ENCODE measurements at places on chromosomes 2 and 18.

DNA sequence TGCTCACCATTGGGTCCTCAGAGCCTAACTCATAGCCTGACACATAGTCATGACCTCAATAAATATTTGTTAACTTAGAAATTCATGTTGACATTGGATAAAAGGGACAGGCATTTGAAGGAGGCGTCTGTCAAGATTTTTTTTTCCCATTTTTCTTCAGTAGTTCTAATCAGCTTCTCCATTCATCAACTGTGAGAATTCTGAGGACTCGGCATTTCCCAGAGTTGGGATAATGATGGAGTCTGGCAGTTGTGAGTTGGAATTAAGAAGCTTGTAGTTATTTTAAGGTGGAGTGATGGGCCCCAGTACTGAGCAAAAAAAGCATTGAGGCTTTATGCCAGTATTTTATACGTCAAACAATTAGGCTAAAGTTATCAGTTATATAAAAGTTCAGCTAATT is 4.6 kb downstream of the SPATS2L start:
- no peak for DNase-seq

DNA sequence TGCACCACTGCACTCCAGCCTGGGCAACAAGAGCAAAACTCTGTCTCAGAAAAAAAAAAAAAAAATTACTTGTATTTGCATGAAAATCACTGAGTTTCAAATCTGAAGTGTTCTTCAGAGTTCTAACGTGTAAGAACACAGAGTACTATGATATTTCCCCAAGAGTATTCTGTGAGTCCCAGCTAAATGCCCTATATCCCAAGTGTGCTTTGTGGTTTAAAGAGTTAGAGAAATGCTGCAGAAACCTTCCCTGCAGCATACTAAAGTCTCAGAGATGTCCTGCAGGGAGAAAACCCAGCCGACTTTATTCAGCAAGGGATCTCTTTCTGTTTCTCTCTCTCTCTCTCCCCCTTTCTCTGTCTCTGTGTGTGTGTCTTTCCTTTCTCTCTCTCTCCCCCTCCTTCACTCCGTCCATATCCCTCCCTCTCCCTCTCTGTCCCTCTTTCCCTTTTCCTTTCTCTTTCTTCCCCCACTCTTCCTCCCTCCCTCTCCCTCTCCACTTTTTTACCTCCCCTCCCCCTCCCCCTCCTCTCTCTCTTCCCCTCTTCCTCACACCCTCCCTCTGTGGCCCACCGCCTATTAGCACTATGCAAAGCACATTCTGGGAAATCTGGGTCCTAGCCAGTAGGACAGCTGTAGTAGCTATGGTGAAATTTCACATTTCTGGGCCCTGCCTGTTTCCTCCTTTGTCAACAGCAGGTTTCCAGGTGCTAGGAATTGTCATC is 54.2 kb downstream of the ACTR2 start:
- DNase-seq, result no peak

- no peak for DNase-seq
Measured at GRCh38 chr2:46333912-46334311, 36.7 kb downstream of the EPAS1 start.

DNA sequence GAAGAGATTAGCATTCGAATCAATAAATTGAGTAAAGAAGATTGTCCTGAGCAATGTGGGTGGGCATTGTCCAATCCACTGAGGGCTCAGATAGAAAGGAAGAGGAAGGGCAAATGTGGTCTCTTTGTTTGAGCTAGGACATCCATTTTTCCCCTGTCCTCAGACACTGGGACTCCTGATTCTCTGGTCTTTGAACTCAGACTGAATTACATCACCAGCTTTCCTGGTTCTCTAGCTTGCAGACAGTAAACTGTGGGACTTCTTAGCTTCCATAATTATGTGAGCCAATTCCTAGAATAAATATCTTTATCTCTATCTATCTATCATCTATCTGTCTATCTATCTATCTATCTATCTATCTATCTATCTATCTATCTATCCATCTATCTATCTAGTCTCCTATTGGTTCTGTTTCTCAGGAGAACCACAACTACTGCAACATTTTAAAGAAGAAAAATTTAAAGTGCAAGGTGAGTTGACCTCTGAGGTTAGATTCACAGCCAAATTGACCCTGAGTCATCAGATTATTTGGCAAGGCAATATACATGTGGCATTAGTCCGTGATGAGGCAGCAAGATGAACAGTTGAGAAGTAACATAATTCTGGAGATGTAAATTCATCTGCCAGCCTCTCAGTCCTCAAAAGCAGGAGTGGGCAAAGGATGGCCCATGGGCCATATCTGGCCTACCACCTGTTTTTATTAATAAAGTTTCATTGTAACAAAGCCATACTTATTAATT is 191.4 kb downstream of the PDE11A start:
- DNase-seq, result no peak

Measured in SW 1271 (cell line).